ENCODE measurements at places on chromosomes 7 and 10.

- DNase-seq, result no peak
Measured at GRCh38 chr7:33706771-33707200, 198.6 kb upstream of the BMPER start.

- DNase-seq, result no peak
Measured at GRCh38 chr10:93072225-93072712, 1.4 kb upstream of the CYP26A1 start.

GRCh38 chr7:121932768-121933167, 59.8 kb downstream of the PTPRZ1 start:
- DNase-seq, result no peak

DNA sequence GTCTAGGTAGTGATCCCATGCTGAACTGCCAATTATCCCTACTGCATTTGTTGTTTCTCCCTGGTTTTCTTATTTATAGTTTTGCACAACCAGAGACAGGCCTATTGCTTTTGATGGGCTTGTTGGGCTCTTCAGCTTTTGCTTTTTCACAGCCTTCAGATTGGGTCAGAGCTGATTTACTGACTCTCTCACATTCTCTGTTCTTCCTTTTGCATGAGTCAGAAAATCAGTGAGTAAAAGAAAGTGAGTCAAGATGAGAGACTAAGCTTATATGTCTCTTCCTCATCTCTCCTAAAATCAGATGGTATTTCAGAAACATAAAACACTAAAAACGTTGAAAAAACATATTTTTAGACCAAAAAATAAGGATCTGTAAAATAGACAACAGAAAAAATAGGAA, 1135.4 kb downstream of the XPNPEP1 start:
- DNase-seq, result no peak

DNA sequence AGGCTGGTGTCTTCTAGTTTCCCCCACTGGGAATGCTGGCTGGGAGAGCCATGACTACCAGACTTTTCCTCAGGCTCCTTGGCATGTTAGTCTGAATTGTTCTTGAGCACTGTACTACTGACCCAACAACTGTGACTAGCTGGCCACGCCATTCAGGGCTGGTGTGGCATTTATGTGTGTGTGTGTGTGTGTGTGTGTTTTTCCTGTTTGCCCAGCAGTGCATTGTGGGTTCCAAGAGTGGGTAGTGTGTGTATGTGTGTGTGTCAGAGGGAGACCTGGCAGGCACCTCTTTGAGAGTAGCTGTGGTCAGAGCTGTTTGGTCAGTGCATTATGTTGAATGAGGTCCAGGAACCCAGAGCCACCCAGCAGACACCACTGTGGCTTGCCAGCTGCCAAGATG, 9.2 kb downstream of the PCBD1 start:
- DNase-seq, result no peak

GRCh38 chr10:31112961-31113360, 81.3 kb upstream of the ZNF438 start:
- no peak for DNase-seq

Data from MV-4-11 (cell line).